ENCODE measurements at places on chromosomes 16 and 17. TPM values are rescaled to one million over a fixed set of nuclear protein-coding genes. Genes with fewer than 3 reads are reported as not detected.

Gene RAB11FIP4
- 0.83 TPM for total RNA-seq

Gene SDK2
- 1.4 TPM for total RNA-seq

Gene SLC25A11
- total RNA-seq, result 43.7 TPM

Gene EFNB3
- total RNA-seq, result 0.19 TPM

Gene RUNDC3A
- not detected for total RNA-seq

Gene USP6
- not detected for total RNA-seq

Gene KRTAP2-4
- not detected for total RNA-seq

Gene KRTAP4-9
- not detected for total RNA-seq

All from posterior vena cava (tissue), 2 donors.